CD4-positive, alpha-beta T cell treated with Interleukin-10 for 1 hour (primary cell): ENCODE measurements at places on chromosomes 1 and 21.

DNA sequence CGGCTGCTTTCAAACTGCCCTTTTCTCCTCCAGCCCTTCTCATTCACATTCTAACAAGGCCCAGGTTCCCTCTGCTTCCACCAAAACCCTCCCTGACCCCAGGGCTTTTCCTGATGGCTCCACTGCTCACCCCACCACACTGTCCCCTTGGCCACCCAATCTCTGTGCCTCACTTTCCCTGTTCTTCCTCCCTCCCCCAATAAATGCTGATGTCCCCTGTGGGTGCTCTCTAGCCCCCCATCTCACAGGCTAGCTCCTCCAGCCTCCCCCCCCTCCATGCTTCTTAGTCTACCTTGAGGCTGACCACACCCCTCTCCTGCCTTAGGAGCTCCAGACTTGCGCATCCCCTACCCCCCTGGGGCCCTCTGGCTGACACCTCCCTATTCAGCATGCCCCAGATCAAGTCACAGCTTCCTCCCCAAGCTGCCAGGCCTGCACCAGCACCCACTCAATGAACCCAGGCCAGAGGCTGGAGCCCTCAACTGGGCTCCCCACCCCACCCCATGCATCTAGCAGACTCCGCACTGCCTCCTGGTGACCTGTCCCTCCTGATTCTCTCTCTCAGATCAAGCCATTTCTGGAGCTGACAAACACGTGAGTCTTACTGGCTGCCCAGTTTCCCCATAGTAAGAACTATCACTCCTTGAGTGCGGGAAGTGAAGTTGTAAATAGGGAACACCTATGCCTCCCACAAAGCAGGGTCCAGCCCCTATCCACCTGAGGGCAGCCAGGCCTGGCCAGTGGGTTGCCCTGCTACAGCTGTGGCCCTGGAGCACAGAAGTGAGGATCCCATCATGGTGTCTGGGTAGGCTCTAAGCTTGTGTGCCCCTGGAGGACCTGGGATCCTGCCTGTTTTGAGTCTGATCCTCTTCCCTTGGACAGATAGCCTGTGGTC lies 117.9 kb downstream of the DMRTB1 start:
- DNase-seq = no peak

DNA sequence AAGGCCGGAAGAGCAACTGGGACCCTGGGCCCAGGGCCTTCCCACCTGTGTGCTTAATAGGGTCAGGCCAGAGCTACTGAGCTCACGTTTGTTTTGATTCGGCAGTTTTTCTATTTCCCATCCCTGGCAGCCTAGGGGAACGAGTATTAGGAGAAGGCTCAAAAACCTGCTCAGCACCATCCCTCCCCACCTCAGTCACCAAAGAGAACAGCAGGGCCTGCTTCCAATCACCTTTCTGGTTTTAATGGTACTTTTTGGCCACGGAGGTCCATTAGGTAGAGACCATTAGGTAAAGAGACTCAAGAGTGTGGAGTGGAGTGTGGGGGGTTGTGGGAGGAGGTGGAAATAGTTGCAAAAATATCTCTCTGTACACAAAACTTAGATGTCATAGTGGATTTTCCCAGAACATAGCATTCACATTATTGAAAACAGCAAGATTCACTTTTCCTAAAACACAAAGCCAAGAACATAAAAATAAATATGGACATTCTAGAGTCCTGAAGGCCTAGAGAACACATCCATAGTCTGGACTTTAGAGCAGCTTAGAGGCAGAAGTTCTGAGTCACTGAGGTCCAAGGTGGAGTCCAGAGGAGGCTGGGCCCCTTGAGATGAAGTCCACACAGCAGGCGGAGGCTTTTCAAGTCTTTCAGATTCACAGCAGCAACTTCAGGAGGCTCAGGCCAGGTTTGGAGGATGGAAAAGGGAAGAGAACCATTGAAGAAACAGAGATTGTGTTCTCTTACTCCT lies 19.5 kb downstream of the NUAK2 start:
- DNase-seq = no peak

GRCh38 chr1:50268049-50268448 lies 155.2 kb downstream of the DMRTA2 start:
- DNase-seq = no peak

- no peak for DNase-seq
Observed at GRCh38 chr1:69648486-69648885, 80.8 kb downstream of the LRRC7 start.

DNA sequence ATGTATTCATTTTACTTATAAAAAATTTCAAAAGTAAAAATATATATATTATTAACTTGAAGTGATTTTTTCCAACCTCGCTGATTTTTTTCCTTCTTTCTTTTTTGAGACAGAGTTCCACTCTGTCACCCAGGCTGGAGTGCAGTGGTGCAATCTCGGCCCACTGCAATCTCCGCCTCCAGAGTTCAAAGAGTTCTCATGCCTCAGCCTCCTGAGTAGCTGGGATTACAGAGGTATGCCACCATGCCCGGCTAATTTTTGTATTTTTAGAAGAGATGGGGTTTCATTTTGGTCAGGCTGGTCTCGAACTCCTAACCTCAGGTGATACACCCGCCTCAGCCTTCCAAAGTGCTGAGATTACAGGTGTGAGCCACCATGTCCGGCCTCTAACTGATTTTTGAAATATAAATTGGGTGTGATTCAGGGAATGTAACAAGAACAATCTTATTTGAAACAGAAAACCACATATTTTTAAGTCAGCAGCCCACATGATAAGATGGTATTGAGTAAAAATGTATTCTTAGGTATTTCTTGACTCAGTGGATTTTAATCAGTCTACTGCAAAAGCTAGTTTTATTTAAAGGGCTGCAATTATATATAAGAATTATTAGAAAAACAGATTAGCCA lies 30.0 kb downstream of the ZBTB8B start:
- no peak for DNase-seq

GRCh38 chr1:98690576-98690975 lies 29.1 kb downstream of the SNX7 start:
- no peak for DNase-seq

DNA sequence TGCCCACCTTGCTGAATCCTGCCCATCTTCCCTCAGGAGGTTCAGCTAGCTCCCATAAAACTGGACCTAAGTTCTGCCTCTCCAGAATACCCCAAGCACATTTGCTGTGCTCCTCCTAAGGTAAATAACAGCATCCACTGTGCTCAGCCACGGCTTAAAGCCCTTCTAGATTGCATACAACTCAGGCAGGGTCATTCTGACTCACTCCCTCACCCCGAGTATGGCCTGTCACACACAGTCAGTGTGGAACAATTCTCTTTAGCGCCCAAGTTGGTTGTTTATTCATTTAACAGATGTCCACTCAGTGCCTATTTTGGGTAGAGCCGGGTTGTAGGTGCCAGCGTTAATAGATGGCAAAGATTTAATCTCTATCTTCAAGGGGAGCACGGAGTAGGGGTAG lies 147.5 kb upstream of the EDN2 start:
- DNase-seq = no peak

DNA sequence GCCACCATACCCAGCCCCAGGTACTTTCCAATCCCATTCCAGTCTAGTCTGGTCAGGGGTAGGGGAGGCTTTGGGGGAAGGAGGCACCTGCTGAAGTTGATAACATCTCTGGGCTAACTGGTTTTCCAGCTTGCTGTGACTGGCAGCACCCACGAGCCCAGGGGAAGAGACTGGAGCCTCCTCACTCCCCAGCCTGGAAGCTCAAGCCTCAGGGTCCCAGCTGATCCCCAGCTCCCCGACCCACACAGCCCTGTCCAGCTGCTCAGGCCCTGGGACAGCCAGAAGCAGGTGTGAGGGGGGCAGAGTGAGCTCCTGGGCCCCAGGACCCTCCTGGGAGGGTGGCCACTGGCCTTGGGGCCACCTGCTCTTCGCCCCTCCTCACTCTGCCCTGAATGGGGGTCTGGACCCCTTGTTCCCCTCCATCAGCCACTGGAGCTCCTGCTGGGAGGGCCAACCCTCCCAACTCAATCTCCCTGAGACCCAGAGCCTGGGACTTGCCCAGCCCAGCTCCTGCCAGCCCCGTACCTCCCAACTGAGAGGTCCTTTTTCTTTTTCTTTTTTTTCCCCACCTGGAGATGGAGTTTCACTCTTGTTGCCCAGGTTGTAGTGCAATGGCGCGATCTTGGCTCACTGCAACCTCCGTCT lies 23.5 kb upstream of the RNU1-4 start:
- no peak for DNase-seq

DNA sequence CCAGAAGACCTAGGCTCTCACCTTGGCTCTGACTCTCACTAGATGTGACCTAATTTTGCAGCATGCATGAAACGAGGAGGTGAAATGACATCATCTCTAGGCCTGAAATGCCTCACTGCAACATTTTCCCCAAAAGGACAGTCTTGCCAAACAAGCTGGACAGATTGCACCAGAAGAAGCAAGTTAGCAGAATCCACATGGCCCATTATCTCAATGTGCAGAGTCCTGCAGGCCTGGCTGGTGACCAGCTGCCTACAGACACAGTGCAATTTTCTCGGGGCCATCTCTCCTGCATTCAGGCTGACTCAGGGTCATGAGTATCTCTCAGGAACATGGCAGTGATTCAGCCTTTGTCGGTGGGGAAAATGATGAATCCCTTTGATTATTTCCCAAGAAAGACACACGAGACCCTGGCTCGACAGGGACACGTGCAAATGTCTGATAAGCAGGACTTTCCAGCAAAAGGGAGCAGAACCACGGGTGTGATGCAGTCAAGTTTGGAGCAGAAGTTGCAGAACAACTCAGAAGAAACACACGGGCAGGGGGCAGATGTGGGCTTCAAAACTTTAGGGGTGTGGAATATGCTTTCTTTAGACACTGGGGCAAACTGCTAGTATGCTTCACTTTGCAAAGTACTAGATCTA lies 38.7 kb downstream of the TRIM67 start:
- DNase-seq = no peak

GRCh38 chr1:49298304-49298703 lies 521.6 kb upstream of the BEND5 start:
- DNase-seq = no peak

DNA sequence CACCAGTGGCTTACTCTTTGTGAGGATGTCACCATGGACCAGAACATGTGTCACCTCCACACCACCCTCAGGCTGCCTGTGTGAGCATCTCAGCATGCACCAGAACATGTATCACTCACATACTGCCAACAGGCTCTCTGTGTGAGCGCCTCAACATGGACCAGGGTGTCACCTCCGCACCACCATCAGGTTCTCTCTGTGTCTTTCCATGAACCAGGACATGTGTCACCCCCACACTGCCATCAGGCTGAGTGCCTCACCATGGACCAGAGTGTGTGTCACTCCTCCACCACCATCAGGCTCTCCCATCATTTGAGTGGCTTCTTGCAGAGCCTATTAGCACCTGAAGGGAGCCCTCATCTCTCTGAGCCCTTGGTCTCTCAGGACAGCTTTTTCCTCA lies 125.2 kb downstream of the ZNF648 start:
- no peak for DNase-seq
